Urinary bladder (tissue), 4 donors: ENCODE measurements at places on chromosomes 3 and 15. TPM values are rescaled to one million over a fixed set of nuclear protein-coding genes. Genes with fewer than 3 reads are reported as not detected.

Gene XCR1
- 1.0 TPM for total RNA-seq

- DNase-seq: no peak
Observed at GRCh38 chr3:101270149-101270548, 50.2 kb downstream of the IMPG2 start.

GRCh38 chr3:168847291-168847883 lies 751.7 kb upstream of the GOLIM4 start:
- peak; percentile 47 for DNase-seq

Gene PATL2
- 1.7 TPM for total RNA-seq

DNA sequence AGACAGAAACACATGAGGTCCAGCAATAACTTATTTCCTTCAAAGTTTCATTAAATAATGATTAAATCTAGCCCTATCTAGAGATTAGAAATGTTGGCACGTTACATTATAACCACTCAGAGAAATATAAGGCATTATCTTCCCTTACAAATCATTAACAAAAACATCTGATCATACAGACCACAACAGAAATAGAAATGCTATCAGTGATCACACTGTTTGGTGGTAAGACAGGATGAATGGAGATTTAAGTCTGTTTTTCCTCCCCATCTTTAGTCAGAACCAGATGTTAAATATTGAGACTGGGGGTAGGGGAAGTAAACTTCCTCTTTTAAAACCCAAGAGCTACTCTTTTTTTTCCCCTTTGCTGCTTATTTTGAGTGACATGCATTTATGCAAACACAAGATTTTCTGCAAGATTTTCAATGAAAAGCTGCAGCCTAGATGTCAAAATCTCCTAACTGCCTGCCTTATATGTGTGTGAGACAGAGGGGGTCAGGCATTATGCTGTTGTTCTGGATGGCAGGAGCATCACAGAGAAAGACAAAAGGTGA lies 70.4 kb downstream of the CBLB start:
- no peak for DNase-seq

Gene MKRN2OS
- total RNA-seq: not detected

Gene SLC2A2
- total RNA-seq: not detected
